ENCODE measurements at places on chromosomes 2 and 18.

DNA sequence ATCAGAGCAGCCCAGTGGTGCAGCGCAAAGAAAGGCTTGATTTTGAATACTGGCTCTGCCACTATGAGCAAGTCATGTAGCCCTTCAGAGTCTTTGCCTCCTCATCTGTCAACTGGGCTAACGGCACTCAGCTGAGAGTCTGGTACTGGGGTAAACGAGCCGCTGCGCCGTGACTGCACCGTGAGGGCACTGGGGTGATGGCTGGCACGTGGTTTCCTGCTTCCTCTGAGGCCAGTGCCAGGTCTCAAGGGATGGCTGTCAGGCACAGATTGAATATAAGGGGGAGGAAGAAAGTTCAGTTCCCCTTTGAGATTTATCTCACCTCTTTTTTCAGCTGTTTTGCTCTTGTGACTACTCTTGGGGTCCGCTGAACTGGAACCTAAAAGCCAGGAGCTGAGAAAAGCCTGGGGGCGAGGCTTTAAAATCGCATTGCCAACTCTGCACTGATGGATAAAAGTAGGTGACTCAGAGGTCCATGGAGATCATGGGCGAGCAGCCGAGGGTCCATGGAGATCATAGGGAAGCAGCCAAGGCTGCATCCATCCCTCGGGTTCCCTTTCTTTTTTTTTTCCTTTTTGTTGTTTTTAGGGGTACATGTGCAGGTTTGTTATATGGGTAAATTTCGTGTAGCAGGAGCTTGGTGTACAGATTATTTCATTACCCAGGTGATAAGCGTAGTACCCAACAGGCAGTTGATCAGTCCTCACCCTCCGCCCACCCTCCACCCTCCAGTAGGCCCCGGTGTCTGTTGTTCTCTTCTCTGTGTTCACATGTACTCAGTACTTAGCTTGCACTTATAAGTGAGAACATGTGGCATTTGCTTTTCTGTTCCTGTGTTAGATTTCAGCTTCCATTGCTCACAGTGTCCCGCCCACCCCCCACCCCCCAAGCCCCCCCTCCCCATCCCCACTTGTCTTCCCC lies 114.3 kb downstream of the SPP2 start:
- DNase-seq, result no peak

DNA sequence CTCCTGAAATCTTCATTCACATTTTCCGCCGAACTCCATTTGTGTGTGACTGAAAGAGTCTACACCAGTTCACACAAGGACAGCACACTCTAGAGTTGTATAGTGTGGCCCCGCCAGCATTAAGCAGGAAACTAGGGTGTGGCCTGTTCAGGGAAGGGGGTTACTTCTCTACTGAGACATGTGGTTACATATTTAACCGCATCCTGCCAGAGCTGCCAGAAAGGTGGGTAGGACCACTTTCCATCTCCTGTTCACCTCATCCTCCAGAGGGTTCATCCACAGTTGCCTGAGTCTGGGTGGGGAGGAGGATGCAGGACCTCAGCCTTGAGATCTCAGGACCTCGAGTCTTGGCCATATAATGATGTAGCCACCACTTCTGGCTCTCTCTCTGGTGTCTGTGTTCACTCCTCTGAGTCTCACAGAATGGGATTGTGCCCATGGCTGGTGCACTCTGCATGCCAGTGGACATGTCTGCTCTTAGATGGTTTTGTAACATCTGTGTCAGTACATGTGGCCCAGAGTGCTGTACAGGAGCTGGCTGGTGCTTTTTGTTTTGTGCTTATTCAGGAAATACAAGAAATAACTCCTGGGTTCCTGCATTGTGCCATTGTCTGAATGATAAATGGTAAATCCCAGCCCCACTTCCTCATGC lies 7.7 kb upstream of the SP140L start:
- no peak for DNase-seq

GRCh38 chr2:237662671-237663093 lies 35.3 kb downstream of the LRRFIP1 start:
- peak; percentile 94 for DNase-seq

DNA sequence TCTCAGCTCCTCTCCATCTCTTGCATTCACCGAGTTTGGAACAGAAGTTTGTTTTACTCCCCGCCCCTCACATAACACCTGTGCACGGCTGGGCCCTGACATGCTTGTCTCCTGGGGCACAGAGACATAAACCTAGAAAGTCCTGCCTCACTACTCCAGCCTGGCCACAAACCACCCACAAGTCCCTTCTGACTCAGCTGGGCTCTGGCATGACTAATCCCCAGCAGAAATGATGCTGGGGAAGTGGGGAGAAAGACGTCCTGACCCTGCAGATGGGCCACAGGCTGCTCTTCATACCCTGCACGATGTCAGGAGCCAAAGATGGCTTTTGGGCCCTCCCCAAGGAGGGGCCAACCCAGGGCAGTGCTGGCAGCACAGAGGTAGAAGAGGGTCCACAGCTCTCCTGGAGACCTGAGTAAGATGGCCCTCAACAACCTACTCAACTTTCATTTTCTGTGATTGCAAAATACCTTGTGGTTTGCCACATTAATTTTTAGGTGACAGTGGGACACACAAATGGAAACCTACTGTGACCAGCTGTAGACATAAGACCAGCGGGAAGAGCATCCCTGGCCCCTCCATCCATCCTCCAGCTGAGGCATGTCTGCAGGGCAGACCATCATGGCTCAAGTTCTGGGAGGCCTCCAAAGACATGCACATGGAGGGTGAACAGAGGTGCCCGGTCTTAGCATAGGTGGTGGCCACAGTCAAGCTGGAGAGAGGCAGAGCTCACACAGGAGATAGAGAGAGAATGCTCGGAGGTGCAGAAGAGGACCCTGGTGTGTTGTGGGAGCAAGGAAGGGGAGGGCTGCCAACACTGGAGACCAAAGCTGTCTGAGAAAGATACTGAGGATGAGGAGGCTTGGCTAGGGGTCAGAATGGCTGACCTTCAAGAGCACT lies 40.0 kb downstream of the DNMT3A start:
- peak; percentile 92 for DNase-seq

DNA sequence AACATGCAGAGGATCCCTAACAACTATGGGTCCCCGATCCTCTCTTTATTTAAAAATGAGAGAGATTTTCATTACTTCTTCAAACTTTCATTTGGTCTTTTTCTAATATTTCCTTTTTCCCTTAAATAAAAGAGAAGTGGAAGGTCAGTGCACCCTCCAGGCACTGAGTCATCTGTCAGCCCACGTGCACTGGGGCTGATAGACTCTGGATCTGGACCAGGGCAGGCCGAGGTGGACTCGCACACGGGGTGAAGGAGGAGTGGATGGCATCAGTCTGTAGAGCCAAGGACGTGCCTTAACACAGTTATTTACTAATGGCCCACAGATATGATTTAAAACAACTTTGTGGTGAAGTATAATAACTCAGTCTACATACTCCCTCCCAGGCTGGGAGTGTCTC lies 214.4 kb upstream of the TMEM200C start:
- DNase-seq, result peak; percentile 25

All from suppressor macrophage treated with lipopolysaccharide for 4 hours (primary cell).